ENCODE measurements at places on chromosomes 7 and 10. TPM values are rescaled to one million over a fixed set of nuclear protein-coding genes. Genes with fewer than 3 reads are reported as not detected.

The RHOBTB1 gene
- total RNA-seq = 22.8 TPM

The RPEL1 gene
- not detected for total RNA-seq

The PLPP4 gene
- total RNA-seq = 23.1 TPM

The ZNF727 gene
- total RNA-seq = not detected

The TAS2R16 gene
- total RNA-seq = not detected

The FAM237B gene
- total RNA-seq = not detected

All from mesangial cell (primary cell).